ENCODE measurements at places on chromosomes 6 and 20.

GRCh38 chr20:62758226-62758912, 37.9 kb upstream of the MRGBP start:
- DNase-seq: no peak

- DNase-seq: no peak
These were observed 137.8 kb downstream of the IPCEF1 start for GRCh38 chr6:154218787-154219186.

DNA sequence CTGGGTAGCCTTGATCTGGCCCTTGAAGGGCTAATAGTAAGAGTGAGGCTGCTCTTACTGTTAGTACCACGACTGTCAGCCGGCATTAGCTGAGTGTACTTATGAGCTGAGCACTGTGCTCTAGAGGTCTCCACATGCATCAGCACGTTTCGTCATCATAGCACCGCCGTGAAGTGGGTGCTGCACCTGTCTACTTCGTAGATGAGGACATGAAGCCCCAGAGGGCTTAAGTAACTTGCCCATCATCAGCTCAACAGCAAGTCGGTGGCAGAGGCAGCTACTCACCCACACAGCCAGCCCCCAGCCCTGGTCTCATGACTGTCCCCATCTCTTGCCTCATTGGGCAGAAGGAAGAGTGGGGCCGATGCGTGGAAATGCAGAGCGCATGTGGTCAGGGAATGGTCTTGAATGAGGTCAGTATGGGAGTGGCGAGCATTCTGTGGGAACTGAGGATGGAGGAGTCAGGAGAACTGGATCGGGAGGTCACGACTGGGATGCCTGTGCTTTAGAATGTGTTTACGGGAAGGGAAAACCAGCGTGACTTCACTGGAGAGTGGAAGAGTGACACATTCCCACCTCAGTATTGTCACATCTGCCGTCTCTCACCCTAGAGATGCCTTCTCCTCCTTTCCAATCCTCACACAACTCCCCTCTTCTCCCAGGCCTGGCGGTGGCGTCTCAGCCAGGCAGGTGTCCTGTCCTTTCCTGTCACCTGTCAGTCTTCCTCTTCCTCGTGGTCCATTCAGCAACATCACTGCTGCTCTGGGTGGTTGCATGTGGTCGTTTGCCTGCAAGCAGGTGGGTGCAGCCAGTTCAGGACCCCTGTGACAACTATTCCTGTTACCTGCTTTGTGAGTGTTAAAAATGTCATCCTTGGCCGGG, 6.0 kb downstream of the SYTL3 start:
- no peak for DNase-seq

- DNase-seq: no peak
These were observed 57.3 kb upstream of the CST7 start for GRCh38 chr20:24891546-24892393.

GRCh38 chr6:144781836-144782235, 496.7 kb downstream of the UTRN start:
- DNase-seq: no peak

DNA sequence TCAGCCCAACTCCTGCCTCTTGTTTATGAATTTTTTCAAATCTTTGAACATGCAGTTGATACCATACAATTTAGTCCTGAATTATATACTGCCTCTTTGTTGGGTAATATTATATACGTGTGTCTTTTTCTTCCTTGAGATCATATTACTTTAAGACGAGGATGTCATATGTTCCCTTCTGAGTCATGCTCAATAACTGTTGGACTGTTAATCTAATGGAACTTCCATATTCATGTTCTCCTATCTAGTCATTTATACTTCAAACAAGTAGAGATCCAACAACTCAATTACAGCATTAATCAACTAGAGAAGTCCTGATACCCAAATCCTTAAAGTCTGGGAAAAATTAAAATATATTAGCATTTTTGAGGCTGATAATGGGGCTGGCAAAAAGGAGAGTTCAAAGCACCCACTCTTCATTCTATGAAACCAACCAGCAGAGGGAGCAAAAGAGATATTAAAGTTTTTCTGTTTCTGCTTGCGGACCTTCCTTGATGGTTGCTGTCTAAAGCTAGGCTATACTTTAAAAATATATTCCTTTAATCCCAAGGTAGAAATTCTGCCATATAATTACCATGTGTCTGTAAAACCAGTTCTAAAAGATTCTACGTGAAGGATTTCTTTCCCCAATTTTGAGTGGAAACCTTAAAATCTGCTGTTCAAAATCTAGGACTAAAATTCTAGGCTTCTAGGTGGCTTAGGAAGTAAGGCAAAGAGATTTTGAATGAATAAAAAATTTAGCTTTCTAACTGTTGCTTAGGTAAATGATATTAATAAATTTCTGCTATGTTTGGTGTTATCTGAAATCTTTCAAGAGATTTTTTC, 498.9 kb downstream of the BCKDHB start:
- peak; percentile 11 for DNase-seq

DNA sequence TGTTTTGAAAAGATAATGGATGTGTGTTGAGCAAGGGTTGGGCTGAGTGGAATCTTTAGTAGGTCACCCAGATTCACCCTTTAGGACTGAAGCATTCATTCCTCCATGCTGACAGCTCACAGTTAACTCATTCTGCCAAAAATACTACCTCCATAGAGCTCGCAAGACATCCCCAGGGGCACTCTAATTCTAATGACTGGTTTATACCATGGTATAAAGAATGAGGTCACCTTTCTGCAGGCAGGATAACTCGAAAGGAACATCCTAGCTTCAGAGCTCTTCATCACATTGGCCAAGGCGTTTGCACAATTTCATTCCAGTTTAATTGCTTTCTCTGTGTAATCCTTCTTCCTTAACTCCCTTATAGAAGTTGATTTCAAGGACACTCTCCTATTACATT, 1257.2 kb upstream of the EYS start:
- no peak for DNase-seq

DNA sequence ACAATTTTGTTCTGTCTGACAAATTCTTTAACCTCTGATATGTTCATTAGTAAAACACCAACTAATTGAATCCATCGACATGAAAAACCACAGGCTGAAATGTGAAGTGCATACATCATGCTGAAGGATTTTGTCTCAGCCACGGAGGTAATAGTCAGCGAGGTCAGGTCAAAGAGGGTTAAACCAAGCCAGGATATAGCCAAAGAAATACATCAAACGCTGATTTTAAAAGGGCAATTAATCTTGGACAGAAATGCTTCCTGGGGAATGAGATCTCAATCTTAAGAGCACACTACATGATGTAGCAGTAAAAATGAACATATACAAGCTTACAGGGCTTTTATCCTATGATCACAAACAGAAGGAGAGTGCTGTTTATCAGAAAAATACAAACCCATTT, 106.7 kb downstream of the PRDM1 start:
- no peak for DNase-seq

DNA sequence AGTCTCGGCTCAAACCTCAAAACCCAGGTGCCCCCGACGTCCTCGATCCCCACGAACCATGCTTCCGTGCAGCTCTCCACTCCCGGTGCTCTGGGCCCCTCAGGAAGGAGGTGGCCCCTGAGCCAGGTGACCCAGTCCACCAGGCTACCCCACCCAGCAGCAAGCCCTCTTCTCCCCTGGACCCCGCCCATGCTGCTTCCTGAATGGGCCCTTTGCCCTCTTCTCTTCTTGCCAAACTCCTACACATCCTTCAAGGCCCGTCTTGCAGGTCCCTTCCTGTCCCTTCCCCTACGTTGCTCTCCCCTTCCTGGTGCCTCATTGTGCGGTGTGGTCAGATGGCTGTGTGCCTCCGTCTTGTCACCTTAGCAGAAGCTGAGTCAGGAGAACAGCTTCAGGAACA, 3.4 kb upstream of the GATA5 start:
- no peak for DNase-seq

GRCh38 chr6:70842541-70842940, 114.3 kb downstream of the B3GAT2 start:
- DNase-seq: no peak

- DNase-seq: no peak
These were observed 34.9 kb upstream of the UTRN start for GRCh38 chr6:144250276-144250675.

DNA sequence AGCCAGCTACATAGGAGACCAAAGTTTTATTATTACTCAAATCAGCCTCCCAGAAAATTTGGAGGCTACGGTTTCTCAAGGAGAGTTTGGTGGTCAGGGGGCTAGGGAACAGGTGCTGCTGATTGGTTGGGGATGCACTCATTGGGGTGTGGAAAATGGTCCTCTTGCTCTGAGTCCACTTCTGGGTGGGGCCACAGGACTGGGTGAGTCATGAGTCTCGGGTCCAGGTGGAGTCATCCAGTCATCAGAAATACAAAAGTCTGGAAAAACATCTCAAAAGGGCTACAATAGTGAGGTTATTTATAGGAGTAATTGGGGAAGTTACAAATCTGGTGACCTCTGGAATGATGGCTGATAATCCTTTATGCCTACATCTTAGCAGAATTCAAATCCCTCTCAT, 54.3 kb upstream of the SLC22A16 start:
- no peak for DNase-seq

DNA sequence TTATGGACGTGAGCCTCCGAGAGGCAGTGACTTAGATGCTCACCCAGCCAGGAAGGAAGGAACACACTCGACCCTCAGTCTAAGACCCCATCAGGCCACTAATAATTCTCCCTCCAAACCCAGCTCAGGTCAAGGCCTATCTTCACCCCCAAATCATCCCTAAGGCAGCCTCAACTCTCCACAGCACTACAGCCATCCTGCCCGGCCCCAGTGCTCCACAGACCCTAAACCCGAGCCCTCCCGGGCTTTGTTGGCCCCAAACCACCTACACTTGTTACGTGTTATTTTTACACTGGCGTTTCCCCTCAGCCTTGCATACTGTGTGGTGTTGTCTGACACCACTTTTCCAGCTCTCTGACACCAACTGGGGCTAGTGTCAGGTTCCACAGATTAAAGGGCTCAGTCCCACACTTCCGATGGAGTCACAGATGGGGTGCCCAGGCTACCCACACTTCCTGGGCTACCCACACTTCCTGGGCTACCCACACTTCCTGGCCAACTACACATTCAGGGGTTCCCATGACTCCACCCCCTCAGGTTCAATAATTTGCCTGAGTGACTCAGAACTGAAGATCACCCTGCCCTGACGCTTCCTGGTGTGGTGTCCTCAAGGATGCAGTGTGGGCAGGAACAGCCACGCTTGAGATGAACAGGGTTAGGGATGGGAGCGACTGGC, 25.3 kb downstream of the RBCK1 start:
- no peak for DNase-seq

DNA sequence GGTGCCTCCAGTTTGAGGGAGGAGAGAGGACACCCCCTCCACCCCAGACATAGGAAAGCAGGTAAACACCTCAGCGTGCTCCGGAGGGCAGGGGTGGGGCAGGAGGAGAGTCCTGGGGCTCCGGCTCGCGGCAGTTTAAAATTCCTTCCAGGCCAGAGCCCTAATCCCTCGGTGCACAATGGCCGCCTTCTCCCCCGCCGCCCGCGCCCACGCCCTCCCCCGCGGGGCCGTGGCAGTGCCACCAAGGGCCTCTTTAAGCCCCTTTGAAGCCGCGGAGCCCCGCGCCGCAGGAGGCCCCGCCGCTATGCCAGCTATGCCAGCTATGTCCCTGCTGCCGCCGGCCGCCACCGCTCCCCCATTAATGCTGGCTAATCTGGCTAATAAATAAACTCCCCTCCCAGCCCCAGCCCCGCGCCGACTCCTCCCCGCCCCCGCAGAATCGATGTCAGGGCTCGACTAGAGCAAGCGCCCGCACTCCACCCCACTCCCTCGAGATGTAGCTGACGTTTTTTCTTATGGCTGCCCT, 125.1 kb downstream of the MRPL14 start:
- peak; percentile 78 for DNase-seq

DNA sequence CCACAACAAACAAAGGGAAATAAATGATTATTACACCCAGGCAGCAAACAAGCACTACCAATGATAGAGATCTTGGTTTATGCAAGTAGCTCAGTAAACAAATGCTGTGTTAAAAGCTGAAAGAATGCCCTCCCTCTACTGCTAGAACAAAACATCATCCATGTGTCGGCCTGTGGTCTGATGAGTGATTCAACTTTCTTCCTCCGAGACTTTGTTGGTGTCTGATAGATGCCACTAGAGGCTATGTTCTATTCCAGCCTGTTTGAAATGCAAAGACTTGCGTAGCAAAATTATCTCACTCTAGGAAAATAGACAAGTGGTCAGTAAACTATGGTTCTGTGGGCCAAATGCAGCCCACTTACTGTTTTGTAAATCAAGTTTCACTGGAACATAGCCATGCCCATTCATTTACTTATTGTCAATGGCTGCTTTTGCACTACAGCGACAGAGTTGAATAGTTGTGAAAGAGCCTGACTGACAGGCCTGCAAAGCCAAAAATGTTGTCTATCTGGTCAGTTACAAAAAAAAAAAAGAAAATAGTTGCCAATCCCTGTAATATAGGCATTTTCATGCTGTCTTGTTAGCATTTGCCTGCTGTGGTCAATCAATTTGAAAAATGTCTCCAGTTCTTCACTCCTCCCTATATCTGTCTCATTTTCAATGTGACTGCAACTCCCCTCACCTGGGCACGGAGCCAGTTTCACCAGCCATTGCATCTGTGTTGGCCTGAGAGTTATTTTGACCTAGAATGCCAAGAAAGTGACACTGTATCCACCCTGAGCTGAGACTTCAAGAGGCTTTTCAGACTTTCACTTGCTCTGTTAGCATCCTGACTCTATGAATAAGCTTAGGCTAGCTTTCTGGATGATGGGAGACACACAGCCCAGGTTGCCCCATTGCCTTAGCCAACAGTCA, 544.6 kb upstream of the BTBD3 start:
- DNase-seq: no peak

DNA sequence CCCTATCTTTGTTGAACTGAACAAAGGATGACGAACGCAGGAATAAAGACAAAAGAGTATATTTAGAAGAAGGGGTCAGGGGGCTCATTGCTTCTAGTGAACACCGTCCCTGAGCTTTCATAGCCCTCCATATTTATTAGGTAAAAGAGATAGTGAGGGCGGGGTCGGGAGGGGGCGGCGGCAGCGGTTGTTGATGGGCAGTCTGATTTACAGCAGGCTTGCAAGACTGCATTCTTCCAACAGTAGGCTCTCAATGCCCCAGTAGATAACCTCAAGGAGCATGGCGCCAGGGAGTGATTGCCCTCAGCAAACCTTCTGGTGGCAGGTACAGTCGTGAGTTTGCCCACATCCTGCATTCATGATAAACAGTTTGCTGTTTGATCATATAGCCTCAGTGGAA, 563.3 kb upstream of the SYNCRIP start:
- no peak for DNase-seq

DNA sequence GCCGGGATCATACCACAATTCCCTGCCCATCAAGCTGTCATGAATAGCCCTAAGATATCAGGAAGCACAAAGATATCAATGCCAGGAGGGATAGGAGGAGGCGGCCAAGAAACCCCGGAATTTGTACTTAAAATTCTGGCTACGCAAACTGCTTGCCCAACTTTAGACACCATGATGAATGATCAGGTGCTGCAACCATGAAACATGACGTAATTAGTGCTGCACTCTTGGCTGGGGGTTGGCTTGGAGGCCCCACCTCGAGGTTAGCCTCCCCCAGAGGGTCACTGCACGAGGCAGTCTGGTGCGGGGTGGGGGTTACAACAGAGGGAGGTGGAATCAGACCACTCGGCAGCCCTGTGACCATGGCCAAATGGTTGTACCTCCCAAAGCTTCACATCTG, 8.9 kb downstream of the SIRPA start:
- peak; percentile 24 for DNase-seq
